Caki2 (cell line): ENCODE measurements at places on chromosomes 2 and 18. TPM values are rescaled to one million over a fixed set of nuclear protein-coding genes. Genes with fewer than 3 reads are reported as not detected.

PAIP2B gene
- total RNA-seq = 0.54 TPM in 1 of 2 replicates, not detected in the other

CPLX4 gene
- total RNA-seq = not detected in 2 replicates

COL3A1 gene
- total RNA-seq = 0.03 and 3.6 TPM in 2 replicates

RAMP1 gene
- not detected in 2 replicates for total RNA-seq

KLHL41 gene
- not detected in 2 replicates for total RNA-seq

SIX3 gene
- total RNA-seq = not detected in 2 replicates

KATNAL2 gene
- 1.2 and 10.5 TPM in 2 replicates for total RNA-seq

- DNase-seq = no peak
Observed at GRCh38 chr2:1937480-1937879, 193.2 kb upstream of the PXDN start.

DNA sequence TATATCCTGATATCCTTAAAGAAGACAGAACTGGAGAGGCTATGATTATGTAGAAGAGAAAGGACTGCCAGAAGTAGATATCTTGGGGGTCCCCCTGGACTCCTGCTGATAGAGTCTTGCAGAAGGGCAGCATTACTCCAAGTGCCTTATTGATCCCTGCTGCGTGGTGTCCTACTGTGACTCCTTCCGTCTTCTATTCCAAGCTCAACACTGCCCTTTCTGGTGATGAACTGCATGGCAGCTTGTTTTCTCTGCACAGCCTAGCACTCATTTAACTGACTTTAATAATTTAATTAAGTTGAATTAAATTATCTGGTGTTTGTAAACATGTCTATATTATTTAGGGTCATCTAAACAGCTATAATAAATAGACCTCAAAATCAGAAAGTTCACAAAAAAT lies 194.1 kb upstream of the DSEL start:
- no peak for DNase-seq

HADHA gene
- 218 and 229 TPM in 2 replicates for total RNA-seq

DNA sequence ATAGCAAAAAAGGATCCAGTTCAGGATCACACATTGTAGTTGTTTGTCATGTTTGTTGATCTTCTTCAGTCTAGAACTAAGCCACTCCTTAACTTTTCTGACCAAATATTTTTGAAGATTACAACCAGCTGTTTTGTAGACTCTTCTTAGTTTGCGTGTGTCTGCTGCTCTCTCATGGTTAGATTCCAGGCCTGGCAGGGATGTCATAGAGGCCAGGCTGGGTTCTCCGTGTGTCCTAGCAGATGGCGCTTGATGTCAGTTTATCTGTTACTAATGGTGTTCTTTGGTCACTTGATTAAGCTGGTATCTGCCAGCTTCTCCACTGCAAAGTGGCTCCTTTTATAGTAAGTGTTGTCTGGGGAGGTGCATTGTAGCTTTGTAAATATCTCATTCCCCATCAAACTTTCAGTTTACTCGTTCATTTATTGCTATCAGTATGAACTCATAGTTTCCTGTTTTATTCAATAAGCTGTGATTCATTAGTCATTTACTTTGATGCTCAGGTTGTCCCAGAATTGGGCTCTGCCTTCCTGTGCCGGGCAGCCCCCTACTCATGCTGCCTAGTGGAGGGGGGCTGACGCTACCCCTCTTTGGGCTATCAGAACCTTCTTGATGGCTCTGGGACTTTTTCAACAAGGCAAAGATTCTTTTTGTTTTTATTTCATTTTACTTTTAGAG lies 42.1 kb downstream of the GRHL1 start:
- DNase-seq = no peak

DNA sequence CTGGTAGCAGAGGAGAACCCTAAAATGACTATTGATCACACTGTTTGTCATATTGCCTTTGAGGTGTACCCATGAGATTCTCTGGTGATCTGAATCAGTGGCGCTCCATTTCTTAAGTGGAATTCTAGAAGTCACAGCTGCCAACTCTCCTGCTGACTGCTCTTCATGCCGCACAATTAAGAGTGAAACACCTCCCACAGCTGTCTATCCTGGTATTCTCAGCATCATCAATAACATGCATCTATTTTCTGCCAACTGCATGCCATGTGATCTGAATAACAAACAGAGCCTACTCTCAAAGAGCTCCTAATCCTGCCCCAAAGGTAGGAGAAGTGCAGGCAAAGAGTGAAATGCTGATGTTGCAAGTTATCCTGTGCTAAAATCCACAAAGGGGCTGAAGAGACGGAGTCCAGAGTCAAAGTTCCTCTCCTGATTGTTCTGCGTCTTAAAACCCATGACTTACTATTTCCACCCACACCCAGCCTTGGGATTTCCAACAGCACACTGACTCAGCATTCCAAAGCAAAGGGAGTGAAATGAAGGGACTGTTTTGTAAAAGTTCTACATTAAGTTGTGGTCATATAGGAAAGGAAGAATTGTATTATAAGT lies 13.7 kb upstream of the DAPL1 start:
- peak; percentile 10 for DNase-seq

DNA sequence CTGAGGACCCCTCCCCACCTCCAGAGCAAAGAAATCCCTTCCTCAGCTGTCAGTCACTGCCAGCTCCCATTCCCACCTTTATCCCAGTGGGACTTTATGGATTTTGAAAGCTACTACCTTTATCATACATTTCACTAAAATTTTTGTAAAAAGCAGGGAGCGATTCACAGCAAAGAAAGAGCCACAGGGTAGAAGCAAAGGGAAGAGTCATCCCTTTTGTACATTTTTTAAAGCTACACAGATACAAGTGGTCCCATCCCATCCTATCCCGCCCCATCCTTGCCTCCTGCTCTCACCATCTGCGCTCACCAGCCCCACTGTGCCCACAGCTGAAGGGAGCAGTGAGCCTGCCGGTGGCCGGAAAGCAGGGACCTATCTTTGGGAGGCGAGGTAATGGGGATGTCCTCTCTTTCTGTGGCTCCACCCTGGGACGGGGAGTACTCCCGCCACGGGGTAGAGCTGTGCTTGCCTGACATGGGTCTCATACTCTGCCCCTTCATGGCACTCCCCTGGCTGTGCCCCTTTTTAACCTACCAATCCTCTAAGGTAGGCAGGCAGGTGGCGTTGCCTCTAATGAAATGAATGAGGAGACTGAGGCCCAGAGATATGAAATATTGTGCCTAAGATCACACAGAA lies 13.2 kb downstream of the SH2D6 start:
- no peak for DNase-seq

ASXL3 gene
- not detected in 2 replicates for total RNA-seq

DNA sequence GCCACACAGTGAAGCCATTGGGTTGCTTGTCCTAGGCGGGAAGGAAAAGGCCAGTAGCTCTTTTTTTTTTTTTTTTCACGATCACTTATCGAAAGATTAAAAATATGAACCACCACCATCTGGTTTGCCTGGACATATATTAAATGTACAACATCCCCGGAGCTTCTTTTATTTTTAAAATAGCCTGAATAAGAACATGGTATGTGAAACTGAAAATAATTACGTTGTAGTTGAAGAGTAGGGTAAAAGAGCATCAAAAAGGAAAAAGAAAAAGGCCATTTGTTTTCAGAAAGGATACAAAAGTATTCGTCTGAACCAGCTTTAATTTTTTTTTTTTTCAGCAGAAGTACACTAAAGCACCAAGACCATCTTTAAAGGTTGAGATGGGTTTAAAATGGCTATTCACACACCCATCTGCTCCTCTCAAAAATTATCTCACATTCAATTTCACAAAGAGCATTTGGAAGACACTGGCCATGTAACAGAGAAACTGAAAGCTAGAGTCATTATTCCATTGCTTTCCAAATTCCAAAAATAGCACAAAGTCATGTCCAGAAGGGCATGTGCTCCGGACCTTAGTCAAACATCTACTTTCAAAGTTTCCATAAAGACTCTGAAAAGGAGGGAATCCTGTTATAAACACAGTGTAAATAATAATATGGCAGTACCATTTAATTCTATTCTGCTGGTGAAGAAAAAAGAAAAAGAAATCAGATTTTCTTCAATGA lies 82.9 kb downstream of the SCN3A start:
- no peak for DNase-seq

- no peak for DNase-seq
Observed at GRCh38 chr2:153715218-153715850, 156.4 kb upstream of the GALNT13 start.

HOXD13 gene
- total RNA-seq = not detected in 2 replicates

GRCh38 chr2:237556773-237557632 lies 9.4 kb upstream of the PRLH start:
- no peak for DNase-seq

DNA sequence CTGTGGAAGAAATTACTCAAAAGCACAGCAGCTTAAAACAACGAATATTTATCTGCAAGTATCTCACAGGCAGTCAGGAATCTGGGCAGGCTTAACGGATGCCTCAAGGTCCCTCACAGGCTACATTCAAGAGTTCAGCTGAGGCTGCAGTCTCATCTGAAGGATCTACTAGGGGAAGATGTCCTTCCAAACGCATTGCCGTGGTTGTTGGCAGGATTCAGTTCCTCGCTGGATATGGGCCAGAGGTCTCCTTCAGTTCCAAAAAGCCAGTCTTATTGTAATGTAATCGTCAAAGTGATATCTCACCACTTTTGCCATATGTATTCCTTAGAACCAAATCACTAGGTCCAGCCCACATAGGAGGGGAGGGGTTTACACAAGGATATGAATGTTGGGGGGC lies 98.2 kb upstream of the EPAS1 start:
- DNase-seq = no peak

DNA sequence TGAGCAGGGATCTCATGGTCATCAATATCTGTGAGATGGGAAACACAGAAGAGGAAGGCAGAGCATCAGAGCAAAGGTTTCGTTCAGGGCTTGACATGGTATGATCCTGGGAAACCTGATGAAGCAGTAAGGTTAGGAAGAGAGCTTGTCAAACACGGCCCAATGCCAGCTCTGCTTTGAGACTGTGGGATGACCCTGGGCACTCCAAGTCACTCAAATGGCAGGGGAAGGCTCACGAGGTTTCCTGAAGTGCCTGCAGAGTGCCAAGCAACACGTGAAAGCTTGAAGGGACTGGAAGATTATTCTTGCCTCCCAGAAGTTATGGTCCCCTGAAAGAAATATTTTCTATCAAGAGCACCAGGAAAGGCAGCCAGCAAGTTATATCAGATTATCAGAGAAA lies 6.5 kb downstream of the MCFD2 start:
- DNase-seq = no peak

GRCh38 chr2:38092196-38092902 lies 16.4 kb upstream of the CYP1B1 start:
- DNase-seq = no peak

DLX1 gene
- 3.2 and 9.6 TPM in 2 replicates for total RNA-seq

GRCh38 chr2:21001225-21001946 lies 42.5 kb downstream of the APOB start:
- DNase-seq = no peak

- no peak for DNase-seq
Observed at GRCh38 chr2:1607971-1608688, 136.2 kb downstream of the PXDN start.

KCNK3 gene
- 28.4 and 55.4 TPM in 2 replicates for total RNA-seq

MEIS1 gene
- 2.7 TPM in 2 replicates for total RNA-seq

GRCh38 chr2:43293744-43294695 lies 67.6 kb upstream of the ZFP36L2 start:
- DNase-seq = peak; percentile 89

IFT172 gene
- total RNA-seq = 8.6 and 13.9 TPM in 2 replicates

DNA sequence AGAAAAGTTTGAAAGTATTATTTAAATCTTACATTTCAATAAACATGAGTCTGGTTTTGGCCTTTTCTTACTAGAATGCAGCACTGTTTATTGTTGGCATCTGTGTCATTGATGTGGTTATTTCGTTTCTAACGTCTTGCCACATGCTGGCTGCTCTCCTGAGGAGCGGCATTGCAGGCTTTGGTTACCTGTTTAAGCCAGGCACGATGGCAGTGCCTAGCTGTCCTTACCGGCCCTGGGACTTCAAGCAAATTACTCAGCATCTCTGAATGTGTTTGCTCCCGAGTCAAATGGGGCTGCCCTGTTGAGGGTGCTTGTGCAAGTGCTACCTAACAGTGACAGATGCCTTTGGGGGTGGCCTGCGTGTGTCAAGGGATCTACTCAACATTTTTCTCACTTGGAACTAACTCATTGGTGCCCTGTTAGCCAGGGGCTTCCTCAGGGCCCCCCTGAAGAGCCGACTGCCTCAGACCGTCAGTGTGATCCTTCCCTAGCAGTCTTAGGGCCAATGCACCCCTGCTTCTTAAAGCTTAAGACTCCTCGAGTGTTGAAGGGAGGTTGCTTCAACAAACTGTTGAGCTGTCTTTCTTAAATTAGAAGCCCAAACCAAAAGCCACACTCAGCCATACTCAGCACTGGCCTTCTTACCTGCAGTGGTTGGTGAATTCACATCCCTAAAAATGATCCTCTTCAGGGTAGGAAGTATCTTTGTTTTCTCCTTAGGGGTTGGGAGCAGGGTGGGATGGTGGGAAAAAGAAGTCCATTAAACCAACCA lies 151.5 kb downstream of the NCK2 start:
- DNase-seq = no peak

DNA sequence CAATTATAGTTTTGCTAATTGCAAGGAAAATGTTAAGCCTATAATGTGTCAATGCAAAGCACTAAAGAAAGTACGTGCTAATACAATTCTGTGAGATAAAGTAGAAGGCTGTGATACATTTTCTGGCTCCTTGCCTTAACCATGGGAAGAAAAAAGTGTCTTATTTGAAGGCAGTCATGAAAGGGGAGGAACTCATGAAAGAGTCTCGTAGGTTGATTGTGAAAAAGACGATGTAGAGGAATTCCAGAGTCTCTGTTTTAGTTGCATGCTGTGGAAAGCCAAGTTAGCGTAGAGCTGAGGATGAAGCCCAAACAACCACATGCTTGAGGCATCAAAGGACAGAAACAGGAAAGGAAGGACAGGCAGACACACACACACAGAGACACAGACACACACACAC lies 214.1 kb downstream of the MEIS1 start:
- DNase-seq = no peak

DNA sequence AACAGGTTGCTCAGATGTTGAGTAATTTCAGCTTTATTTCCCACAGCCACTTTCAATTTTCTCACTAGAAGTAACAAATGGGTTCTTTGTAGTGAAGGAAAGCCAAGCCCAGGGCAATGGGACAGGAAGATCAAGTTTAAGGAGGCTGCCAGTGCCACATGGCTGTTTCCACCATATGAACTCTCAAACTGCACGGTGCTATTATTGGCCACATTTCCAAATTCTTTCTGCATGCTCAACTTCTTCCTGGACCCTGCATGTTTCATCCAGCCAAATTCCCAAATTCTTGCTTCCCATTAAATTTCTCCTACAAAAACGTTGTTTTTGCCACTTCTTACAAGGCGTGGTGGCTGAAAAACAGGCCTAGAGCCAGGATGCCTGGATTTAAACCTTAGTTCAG lies 193.3 kb upstream of the SPHKAP start:
- DNase-seq = no peak

- DNase-seq = no peak
Observed at GRCh38 chr2:147854557-147855134, 9.8 kb downstream of the ACVR2A start.

DNA sequence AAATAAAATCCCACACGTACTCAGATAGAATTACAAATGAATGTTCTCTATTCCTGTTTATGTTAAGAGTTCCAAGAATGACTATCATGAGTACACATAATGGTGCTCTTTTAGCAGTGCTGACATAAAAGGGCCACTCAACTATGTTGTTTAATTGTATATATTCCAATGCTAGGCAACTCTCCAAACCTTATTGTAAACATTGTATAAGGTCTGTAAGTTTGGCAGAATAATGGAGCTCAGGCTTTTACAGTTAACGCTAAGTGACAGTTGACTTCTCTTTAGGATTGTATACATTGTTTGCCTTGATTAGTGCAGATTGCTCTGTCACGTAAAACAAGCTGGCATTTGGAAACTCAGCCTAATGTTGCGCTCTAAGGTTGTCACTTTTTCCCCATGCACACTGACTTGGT lies 20.8 kb downstream of the RBMS1 start:
- no peak for DNase-seq
